Hematopoietic multipotent progenitor cell (in vitro differentiated cells): ENCODE measurements at places on chromosomes 1 and 21. TPM values are rescaled to one million over a fixed set of nuclear protein-coding genes. Genes with fewer than 3 reads are reported as not detected.

The SPRR1A gene
- total RNA-seq: not detected

GRCh38 chr21:20882462-20883407 lies 115.5 kb upstream of the NCAM2 start:
- peak; percentile 29 for DNase-seq

The RCC2 gene
- total RNA-seq: 115 TPM

GRCh38 chr1:38053416-38054091 lies 7.0 kb upstream of the POU3F1 start:
- DNase-seq: no peak

DNA sequence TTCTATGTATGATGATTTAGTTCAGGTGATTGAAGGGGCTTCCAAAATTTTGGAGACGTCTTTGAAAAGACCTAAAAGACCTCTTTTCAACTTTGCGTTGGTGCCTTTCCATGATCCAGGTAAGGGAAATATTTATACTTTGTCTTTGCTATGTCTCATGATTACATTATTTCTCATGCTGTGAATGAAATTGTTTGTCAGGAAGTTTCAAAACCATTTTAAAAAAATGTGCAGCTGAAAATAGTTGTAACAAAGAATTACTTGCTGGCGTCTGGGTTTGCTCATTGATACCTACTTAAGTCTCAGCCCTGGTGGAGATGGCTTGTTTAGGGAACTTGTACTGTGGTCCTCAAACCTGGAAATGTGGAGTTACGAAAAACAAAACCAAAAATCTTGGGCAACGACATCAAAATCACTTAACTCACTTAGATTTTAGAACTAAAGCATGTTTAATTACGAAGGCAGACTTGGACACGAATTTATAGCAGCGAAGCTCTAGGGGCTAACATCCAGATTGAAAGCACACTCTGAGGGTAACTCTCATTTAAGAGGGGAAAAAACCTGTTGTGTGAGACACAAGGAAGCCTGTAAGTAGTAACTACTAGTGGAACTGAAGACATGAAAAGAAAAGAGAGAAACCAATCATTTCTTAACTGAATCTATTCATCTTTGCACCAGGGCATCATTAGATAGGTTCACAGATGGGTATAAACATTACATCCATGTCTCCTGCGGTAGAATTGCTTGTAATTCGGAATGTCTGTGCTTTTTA lies 924 bp downstream of the HMCN1 start:
- no peak for DNase-seq

GRCh38 chr1:51514733-51515132 lies 4.3 kb downstream of the EPS15 start:
- no peak for DNase-seq

DNA sequence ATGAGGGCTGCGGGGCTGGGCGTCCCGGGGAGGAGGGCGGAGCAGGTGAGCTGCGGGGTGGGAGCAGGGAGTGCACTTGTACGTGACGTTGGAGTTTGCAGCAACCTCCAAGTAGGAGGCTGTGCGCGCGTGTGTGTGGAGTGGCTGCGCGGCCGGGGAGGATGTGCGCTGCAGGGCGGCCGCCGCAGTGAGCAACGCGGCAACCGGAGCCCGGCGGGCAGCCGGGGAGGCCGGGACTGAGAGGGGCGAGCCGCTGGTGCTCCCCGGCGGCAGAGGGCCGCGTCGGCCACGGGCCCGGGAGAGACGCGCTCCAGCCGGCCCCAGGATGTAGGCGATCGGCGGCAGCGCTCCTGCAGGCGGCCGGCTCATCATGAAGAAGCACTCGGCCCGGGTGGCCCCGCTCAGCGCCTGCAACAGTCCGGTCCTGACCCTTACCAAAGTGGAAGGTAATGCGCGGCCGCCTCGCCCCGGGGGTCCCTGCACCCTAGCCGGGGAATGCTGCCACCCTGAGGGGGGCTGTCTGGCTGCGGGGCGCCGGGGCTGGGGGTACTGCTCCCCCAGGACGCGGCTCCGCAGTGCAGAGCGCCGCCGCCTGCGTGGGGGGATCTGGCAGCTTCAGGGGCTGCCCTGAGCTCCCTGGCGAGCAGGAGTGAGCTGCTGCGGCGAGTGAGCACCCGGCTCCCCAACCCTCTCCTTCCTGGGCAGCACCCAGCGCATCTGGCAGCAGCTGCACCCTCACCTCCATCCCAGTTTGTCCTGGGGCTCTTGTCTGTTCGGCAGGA lies 158.9 kb upstream of the COA6 start:
- peak; percentile 41 for DNase-seq
